ENCODE measurements at places on chromosomes 2 and 18.

DNA sequence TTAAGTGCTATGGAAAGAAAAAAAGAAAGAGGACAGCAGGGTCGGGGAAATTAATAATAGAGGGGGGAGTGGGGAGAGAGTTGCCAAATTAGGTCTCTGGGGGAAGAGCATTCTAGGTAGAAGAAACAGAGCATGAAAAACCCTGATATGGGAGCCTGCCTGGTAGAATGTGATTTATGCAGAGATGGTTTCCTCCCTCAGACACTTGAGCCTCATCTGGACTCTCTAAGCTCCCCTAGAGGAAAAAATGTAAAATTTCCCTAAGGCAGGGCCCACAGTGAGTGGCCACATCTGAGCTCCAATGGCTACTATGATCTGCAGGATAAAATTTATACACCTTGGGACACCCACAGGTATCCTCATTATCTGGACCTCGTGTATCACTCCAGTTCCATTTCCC is 20.6 kb upstream of the EPAS1 start:
- no peak for DNase-seq

GRCh38 chr2:229380101-229380625 is 109.1 kb upstream of the PID1 start:
- no peak for DNase-seq

DNA sequence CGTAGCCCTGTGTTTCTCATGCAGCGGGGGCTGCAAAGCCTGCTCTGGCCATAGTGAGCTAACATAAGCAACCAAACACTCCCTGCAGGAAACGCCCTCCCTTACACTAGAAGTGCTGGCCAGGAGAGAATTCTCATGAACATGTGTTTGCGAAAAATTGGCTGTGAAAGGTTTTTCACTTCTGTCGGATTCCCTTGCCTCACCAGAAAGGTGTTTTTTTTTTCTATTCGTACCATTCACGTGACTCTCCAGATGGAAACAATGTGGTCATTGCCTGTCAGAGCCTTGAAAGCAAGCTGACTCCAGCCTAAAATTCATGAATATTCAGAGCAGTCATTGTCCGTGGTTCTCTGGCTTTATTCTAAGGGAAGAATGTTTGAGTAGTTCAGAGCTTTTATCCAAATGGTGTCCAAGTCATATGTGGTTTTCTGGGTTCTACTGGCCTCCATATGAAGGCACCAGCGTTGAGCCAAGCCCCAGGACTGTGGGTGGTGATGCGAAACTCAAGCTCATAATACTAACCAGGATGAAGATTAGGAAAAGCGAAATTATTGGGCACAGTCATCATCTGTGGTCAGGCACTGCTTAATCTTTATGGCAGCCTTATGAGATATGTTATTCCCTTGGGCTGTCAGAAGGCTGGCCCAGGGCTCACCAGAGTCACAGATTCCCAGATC is 236.4 kb downstream of the ALPK2 start:
- DNase-seq = no peak

DNA sequence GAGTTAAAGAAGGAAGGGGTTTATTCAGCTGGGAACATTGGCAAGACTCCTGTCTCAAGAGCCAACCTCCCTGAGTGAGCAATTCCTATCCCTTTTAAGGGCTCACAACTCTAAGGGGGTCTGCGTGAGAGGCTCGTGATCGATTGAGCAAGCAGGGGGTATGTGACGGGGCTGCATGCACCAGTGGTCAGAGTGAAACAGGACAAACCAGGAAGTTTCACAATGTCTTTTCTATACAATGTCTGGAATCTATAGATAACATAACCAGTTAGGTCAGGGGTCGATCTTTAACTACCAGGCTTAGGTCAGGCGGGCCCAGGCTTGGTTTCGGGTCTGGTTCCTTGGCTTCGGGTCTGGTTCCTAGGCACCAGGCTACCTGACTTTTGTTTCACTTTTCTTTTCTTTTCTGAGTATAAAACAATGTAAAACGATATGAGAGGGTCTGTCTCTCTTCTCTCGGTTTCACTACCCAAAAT is 30.1 kb upstream of the LIPG start:
- DNase-seq = no peak

- DNase-seq = no peak
These were observed 537.4 kb downstream of the RNF144A start for GRCh38 chr2:7454592-7454991.

DNA sequence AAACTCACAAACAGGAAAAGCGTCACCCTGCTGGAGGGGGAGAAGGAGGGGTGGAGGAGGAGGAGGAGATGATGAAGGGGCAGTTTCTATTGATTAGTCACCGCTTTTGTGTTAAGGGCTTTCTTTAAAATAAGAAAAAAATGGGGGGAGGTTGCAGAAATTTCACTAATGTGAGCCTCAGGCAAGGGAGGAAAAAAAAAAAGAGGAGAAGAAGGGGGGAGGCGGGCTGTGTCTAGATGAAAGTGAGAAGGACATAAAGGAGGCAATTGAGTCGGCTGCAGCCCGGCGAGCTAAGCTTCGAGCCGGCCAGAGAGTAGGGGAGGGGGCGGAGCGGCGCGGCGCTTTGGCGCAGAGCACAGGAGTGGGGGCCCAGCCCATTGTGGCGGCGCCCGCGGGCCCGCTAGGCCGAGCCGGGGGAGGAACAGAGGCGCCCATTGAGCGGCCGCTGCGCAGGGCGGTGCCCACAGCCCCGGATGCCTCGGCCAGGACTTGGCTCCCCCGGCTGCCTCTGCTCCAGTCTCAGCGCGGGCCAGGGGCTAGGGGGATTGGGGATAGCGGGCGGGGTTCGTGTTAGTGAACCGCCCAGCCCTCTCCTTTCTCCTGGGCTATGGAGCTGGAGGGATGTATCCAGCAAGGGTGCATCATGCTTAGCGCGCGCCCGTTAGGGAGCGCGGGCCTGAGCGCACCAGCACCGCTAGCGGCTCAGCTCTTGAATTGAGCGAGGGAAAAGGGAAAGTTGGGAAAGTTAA is 7.9 kb downstream of the PAX3 start:
- DNase-seq = no peak

GRCh38 chr2:210072922-210073509 is 70.6 kb downstream of the RPE start:
- DNase-seq = no peak

DNA sequence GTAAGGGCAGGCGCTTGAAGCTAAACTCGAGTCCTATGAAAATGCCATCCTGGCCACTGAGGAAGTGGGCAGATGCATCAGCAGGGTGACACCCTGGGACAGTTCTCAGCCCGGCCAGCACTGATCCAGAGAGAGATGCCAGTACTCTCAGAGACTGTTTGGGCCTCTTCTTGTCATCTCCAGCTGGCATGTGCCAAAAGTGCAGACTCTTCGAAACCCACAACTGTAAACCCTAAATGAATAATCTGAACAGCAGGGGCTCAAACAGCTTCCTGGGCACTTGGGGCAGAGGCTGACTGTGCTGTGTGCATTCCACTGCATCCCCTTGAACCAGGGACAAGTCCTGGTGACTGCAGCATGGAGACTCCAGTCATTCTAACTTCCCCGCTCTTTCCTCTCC is 204.2 kb upstream of the SMAD2 start:
- DNase-seq = no peak

GRCh38 chr18:3466045-3466444 is 16.1 kb downstream of the TGIF1 start:
- DNase-seq = no peak

- DNase-seq = no peak
These were observed 380.4 kb downstream of the TNS1 start for GRCh38 chr2:217622205-217623060.

GRCh38 chr2:207437524-207438143 is 92.1 kb upstream of the CREB1 start:
- no peak for DNase-seq

DNA sequence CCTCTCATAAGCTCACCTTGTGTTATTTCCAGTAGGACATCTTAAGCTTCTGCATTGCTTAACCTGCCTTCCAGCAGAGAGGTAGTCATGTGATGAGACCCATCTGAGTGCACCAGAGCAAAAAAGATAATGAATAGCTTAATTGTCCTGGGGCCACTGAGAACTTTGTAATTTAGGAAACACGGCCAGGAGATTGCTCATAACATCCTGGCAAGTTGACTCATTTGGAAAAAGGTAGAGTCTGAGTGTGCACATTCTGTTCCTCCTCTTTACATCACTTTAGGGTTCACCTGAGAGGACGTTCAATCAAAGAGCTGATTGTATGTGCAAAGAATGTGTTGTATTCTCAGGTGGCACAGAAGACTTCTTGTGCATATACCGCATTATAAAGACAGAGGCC is 830.2 kb upstream of the SOX11 start:
- DNase-seq = no peak

- DNase-seq = no peak
These were observed 971.1 kb upstream of the ACVR2A start for GRCh38 chr2:146873646-146874259.

- no peak for DNase-seq
These were observed 317.5 kb upstream of the TRIB2 start for GRCh38 chr2:12399240-12399639.

Measured in stimulated activated CD8-positive, alpha-beta memory T cell treated with anti-CD3 and anti-CD28 coated beads, Interleukin-4, amount 100 ng/mL, for 24 hours (primary cell).